ENCODE measurements at places on chromosomes 7 and 10.

DNA sequence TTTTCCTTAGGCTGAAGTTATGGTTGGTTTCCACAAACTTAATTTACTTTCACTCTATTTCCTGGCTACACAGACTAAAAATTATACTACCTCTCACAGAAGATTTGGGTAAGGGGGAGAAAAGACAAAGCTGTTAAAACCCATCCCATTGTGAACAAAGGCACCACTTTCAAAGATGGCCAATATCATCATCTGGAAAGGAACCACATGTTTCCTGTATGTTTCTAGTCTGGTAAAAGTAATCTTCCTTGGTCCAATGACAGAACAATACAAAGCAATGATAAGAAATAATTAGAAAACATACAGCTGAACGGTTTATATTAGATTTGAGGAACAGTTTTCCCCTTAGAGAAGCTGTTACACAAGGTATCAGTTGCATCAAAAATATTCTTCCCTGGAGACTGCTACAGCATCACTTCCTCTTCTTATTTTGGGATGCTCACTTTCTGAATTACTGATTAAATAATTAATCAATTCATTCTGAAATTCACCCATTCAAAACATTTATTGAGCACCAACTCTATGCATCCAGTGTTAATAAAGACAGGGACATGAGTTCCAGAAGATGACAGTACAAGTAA is 8.5 kb upstream of the SFR1 start:
- no peak for DNase-seq

- no peak for DNase-seq
Observed at GRCh38 chr10:116857156-116857555, 7.9 kb downstream of the ENO4 start.

DNA sequence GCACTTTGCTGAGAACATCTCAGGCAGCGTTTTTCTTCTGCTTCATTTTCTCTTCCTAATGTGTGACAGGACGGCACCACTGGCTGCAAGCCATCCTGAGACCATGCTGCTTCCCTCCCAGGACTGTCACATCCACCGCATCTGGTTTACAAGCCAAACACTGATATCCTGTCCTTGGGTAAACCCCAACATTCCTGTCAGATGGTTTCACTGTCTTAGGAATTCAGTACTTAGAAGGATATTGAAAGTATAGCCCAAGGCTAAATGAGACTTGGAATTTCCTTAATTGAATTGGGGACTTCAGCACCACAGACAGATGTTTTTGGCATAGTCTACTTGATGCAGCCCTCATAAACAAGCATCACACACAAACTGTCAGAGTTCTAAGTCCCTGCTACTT is 74.2 kb upstream of the PLXNA4 start:
- DNase-seq = no peak

GRCh38 chr7:71323726-71324125 is 191.8 kb downstream of the GALNT17 start:
- DNase-seq = no peak

DNA sequence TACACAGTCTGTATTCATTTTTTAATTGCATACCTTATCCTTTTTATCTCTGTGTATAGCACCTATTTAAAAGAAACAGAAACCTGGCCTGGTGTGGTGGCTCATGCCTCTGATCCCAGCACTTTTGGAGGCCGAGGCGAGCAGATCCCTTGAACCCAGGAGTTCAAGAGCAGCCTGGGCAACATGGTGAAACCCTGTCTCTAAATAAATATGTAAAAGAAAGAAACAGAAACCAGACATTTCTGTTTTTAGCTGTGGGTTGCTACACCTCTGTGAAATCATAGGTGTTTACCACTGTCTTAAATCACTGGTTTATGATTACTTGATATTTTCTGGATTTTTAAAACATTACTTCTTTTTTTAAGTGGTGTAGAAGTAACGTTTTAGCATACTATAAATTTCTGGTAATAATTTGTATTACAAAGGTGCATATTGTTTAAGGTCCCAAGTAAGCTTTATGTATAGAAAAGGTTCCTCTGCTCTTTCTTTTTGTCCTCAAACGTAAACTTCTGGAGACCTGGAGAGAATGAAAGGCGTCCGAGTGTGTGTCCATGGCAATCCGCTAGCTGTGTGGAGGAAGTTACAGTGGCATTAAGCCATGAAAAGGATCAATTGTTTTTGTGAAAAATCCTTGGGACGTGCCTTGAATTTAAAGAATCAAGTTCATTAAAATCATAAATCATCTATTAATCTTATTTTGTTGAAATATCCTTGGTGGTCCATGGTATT is 41.1 kb downstream of the PTPRZ1 start:
- no peak for DNase-seq

Measured in stimulated activated CD8-positive, alpha-beta memory T cell treated with anti-CD3 and anti-CD28 coated beads, Interleukin-7, amount 100 ng/mL, for 1 hour (primary cell).